ENCODE measurements at places on chromosomes 3 and 15. TPM values are rescaled to one million over a fixed set of nuclear protein-coding genes. Genes with fewer than 3 reads are reported as not detected.

Gene NRROS
- 3.1 TPM for total RNA-seq

Gene CAND2
- 56.7 TPM for total RNA-seq

Gene IL17RE
- 0.78 TPM for total RNA-seq

Gene SHC4
- 1.5 TPM for total RNA-seq

Gene CAMK1
- 18.4 TPM for total RNA-seq

Gene BSN
- 0.27 TPM for total RNA-seq

Gene SLC38A3
- 10.3 TPM for total RNA-seq

Gene CD80
- total RNA-seq, result not detected

Gene LMAN1L
- 21.9 TPM for total RNA-seq

Gene HYPK
- total RNA-seq, result 16.4 TPM

Gene ACTR8
- total RNA-seq, result 33.7 TPM

Gene COL6A5
- not detected for total RNA-seq

Gene FAM81A
- total RNA-seq, result 11.0 TPM

Gene MORC1
- not detected for total RNA-seq

Gene C3orf20
- not detected for total RNA-seq

Gene LSAMP
- total RNA-seq, result 5.0 TPM

Gene GOLGA8Q
- total RNA-seq, result 0.65 TPM

Gene COMMD2
- total RNA-seq, result 18.0 TPM

Gene PRR20G
- total RNA-seq, result not detected

Gene CCR8
- total RNA-seq, result not detected

Gene IGF1R
- total RNA-seq, result 26.3 TPM

Gene B4GALT4
- 12.0 TPM for total RNA-seq

Gene FANCD2OS
- total RNA-seq, result not detected

Gene AP2M1
- 269 TPM for total RNA-seq

Gene TNFAIP8L3
- total RNA-seq, result 8.5 TPM

Gene HIGD2B
- not detected for total RNA-seq

Gene FXR1
- total RNA-seq, result 286 TPM

Gene CCDC39
- not detected for total RNA-seq

Gene FSIP1
- total RNA-seq, result 0.73 TPM

Gene EXD1
- not detected for total RNA-seq

Gene TMCO5A
- total RNA-seq, result not detected

Gene DLL4
- 11.1 TPM for total RNA-seq

Gene PIGBOS1
- 7.0 TPM for total RNA-seq

Gene GPR156
- total RNA-seq, result not detected

Gene CCR9
- total RNA-seq, result not detected

Gene CHRNA7
- 1.2 TPM for total RNA-seq

Gene ESYT3
- 1.4 TPM for total RNA-seq

Gene TGM5
- total RNA-seq, result not detected

Gene BOC
- 7.1 TPM for total RNA-seq

Gene MESP2
- total RNA-seq, result 0.51 TPM

Gene UPK1B
- total RNA-seq, result 0.11 TPM

Gene SPATA12
- total RNA-seq, result not detected

Gene ISG20
- total RNA-seq, result 1.8 TPM

Gene ANAPC13
- total RNA-seq, result 80.5 TPM

All from Right ventricle myocardium inferior (tissue), 1 donor.